ENCODE measurements at places on chromosomes 12 and 14.

GRCh38 chr12:27624586-27624985 lies 71.7 kb upstream of the REP15 start:
- DNase-seq = no peak

DNA sequence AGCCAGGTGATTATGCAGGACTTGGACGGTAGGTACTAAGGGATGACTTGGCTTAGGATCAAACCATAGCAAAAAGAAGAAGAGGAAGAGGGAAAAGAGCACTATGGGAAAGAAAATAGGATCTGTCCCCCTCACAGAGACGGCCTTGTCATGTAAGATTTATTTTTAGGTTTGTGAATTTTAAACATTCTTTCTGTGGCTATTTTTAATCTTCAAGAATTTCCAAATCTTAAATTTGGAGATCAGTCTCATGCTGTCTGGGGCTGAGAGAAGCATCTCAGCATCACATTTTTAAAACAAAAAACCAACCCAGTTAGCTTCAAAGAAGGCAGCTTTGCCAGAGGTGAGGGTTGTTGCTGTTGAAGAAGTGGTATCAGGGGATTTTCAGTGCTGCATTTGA lies 52.6 kb upstream of the STRN3 start:
- DNase-seq = peak; percentile 37

DNA sequence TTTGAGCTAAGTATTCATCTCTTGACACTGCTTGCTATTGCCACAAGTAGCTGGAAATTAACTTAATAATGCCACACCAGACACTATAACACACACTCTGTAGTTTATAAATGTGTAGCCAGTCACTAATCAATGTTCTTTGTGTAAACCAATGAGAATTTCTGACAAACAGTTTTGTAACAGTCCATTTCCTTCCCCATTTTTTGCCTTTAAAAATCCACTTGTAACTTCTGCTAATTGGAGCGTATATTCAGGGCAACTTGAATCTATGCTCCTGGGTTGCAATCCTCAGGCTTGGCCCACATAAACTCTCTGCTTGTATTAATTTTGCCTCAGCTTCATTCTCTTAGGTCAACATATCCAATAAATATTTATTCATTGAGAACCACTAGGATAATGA lies 125.0 kb upstream of the DHRS4 start:
- DNase-seq = no peak

DNA sequence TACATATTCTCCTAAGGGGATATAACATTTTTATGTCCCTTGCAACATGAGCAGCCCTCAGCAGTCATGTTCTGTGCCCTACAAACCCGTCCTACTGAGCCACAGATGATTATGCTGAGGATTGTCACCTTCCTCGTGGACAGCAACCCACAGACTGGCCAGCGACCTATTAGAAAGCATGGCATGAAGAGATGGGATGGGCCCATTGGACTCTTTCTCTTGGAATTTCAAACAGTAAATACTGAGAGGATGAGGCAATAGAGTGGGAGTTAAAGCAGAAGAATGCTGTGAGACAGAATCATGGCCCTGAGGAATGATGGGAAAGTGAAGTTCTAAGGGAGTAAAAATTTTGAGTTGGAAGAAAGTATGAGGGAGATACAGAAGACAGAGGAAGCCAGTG lies 149.9 kb upstream of the BTG1 start:
- DNase-seq = peak; percentile 77

DNA sequence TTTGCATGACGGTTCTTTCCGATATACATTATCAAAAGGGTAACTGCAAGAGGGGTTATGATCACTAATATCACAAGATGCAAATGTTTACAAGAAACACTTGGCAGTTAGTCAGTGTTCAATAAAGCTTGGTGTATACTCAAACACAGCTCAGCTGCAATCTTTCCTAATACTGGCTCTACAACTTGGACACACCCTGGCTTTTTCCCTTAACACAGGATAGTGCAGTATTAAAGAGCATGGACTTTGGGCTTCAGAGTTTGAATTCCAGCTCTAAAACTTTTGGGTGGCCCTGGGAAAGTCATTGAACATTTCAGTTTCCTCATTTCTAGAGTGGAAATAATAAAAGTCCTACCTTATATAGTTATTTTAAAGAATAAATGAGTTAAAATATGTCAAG lies 107.0 kb downstream of the HECTD4 start:
- no peak for DNase-seq

- DNase-seq = no peak
Measured at GRCh38 chr14:53441789-53442188, 288.7 kb upstream of the DDHD1 start.

GRCh38 chr14:61513986-61514830 lies 181.1 kb upstream of the HIF1A start:
- DNase-seq = peak; percentile 59

GRCh38 chr14:26597071-26597588 lies 703 bp downstream of the NOVA1 start:
- no peak for DNase-seq

DNA sequence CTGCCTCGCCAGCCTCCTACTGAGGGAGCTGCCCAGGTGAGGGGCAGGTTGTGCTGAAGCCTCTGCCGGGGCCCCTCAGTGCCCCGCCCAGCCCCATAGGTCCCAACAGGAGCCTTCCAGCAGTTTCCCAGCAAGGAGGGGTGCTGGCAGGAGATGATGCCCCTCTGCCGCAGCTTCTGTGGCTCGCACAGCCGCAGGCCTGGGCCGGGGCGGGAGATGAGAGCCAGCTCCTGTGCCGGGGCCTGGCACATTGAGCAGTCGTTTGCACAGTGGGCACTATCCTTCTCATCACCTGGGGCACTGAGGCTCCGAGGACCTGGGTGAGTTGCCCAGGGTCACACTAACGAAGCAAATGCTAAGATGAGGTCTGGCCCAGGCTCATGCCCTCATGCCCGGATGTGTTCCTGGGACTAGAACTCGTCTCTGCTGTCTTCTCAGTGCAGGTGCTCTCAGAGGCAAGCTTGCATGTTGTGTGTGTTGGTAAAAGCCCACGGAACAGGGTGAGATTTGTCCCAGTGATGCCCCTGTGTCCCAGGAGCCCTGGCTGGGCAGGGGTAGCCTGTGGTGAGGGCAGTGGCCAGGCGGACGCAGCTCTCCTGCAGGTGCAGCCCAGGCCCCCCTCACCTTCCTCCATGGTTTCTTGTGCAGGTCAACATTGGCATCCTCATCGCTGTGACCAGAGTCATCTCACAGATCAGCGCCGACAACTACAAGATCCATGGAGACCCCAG lies 177.5 kb downstream of the ADGRD1 start:
- no peak for DNase-seq

GRCh38 chr12:8644345-8645248 lies 18.0 kb downstream of the MFAP5 start:
- DNase-seq = no peak

GRCh38 chr12:95022477-95022876 lies 19.0 kb upstream of the NDUFA12 start:
- no peak for DNase-seq

GRCh38 chr12:122839907-122840554 lies 4.8 kb downstream of the HIP1R start:
- no peak for DNase-seq

DNA sequence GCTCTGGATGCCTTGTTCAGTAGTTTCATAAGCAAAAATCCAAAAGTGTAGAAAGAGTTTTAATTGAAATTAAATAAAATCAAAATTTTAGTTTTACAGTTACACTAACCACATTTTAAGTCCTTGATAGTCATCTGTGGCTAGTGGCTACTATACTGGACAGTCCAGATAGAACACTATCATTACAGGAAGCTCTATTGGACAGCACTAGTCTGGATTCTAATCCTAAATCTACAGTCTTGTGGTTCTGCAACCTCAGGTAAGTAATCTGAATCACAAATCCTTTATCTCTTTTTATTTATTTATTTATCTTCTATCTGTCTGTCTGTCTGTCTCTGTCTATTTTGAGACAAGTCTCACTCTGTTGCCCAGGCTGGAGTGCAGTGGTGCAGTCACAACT lies 18.0 kb downstream of the RAP1B start:
- DNase-seq = no peak

GRCh38 chr14:61477712-61478462 lies 156.5 kb downstream of the PRKCH start:
- peak; percentile 63 for DNase-seq

- DNase-seq = peak; percentile 96
Measured at GRCh38 chr14:79510659-79511058, 700.6 kb downstream of the DIO2 start.

DNA sequence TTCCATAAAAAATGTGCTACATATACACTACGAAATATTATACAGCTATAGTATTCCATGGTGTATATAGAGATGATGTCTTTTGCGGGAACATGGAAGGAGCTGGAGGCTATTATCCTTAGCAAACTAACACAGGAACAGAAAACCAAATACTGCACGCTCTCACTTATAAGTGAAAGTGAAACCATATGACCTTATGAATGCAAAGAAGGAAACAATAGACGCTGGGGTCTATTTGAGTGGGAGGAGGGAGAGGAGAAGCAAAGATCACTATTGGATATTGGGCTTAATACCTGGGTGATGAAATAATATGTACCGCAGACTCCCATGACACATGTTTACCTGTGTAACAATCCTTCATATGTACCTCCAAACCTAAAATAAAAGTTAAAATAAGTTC lies 142.8 kb downstream of the LRFN5 start:
- DNase-seq = no peak
